ENCODE measurements at places on chromosomes 5 and 9. TPM values are rescaled to one million over a fixed set of nuclear protein-coding genes. Genes with fewer than 3 reads are reported as not detected.

Gene LHX3
- not detected for polyA plus RNA-seq

Gene DMRT1
- not detected for polyA plus RNA-seq

Gene ARHGEF28
- 3.5 TPM for polyA plus RNA-seq

Gene GPR150
- polyA plus RNA-seq = 1.0 TPM

Gene TMOD1
- polyA plus RNA-seq = 3.5 TPM

Gene TMEM174
- not detected for polyA plus RNA-seq

Gene INIP
- polyA plus RNA-seq = 19.3 TPM

Gene PCDHGA6
- not detected for polyA plus RNA-seq

DNA sequence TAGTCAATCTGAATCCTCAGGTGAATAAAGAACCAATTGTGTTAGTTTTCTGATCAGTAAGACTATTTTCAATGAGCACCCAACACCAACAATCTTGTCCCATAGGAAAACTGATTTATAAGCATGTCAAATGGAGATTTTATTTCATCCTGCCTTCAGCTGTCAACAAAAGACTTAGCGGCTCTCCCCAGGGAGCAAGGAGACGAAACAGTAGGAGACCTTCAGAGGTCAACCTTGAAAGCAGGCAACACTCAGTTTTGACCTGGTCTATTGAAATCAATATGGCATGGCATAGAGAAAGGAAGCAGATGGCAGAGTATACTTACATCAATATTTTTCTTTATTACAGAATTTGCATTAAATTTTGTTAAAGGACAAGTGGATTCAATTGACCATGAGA, 34.1 kb downstream of the ZNF622 start:
- no peak for DNase-seq

DNA sequence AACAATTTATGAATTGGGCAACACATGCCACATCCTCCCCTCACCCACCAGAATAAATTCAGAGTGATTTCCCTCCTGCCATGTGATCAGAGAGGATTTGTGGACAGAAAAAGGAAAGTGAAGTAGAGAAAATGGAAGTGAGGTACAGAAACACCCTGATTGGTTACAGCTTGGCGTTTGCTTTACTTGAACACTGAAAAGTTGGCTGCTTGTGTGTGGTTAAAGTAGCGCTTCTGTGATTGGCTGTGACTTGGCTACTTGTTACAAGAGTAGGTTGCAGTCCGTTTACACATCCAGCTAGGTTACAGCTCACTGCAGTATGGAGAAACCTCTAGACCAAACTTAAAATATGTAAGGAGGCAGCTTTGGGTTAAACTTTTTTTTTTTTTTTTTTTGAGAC, 205.2 kb upstream of the ZNF608 start:
- DNase-seq = no peak

DNA sequence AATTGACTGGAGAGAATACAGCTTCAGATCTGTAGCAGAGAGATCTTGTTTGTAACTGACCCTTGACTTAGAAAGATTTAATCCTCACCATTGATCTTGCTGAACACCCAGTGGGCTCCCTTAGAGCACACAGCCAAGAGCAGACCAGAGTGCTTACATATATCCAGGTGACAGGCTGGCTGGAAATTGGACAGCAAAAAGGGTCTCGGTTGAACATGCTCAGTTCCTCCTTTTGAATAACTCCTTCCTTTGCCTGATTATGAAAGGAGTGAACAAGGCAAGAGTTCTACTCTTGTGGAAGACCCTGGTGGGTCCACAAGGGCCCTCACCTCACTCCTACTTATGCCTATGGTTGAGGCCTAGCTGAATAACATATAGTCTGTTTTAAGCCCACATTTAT, 134.2 kb upstream of the LHFPL2 start:
- DNase-seq = no peak

GRCh38 chr5:91976451-91976850, 593.3 kb upstream of the ARRDC3 start:
- DNase-seq = no peak

GRCh38 chr5:6396043-6396442, 17.7 kb upstream of the MED10 start:
- DNase-seq = no peak

DNA sequence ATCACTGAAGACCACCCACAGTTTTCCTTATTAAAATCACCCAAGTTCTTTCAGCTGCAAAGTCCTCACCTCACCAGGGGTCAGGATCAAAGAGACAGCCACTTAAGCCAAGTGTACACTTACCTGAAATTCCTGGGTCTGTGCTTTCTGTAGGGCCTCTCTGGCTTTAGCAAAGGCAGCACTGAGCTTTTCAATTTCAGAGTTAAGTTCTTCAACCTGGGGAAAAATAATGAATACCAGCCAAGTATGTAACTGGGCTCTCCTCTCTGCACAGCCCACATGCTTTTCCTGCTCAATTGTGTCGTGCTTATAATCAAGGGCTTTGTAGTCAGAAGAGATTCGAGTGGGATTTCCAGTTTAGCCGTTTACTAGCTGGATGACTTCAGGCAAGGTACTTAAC, 55.1 kb downstream of the CDK5RAP2 start:
- no peak for DNase-seq

DNA sequence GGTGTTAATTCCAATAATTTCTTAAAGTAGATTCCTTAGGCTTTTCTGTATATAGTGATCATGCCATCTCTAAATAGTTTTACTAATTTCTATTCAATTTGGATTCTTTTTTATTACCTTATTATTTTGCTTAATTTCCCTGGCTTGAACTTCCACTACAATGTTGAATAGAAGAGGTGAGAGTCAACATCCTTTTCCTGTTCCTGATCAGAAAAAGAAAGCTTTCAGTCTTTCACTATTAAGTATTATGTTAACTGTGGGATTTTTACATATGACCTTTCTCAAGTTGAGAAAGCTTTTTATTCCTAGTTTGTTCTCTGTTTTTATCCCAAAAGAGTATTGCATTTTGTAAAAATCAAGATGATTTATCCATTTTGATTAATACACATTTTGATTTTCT, 574.5 kb upstream of the TLE4 start:
- DNase-seq = no peak

DNA sequence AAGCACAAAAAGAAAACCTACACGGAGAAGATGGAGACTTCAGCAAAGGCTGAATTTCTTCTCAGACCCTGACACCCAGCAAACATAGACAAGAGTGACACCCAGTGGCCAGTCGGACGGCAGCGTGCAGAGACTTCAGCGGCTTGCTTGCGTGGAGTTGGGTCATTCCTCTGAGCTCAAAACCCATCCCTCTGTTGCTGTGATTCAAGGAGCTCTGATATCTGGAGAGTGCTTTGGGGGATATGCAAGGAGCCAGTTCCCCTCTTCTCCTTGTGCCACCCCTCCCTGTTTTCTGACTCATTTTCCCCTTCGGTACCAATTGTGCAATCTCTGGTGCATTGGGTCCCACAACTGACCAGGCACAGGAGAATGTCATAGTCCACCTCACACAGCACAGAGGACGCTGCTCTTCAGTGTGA, 27.5 kb downstream of the SH3TC2 start:
- DNase-seq = peak; percentile 83

- DNase-seq = no peak
Measured at GRCh38 chr5:57687596-57687995, 205.0 kb upstream of the ACTBL2 start.

- DNase-seq = no peak
Measured at GRCh38 chr5:176740702-176741496, 69.5 kb upstream of the UNC5A start.

GRCh38 chr9:1515557-1515956, 465.4 kb downstream of the DMRT2 start:
- DNase-seq = no peak

DNA sequence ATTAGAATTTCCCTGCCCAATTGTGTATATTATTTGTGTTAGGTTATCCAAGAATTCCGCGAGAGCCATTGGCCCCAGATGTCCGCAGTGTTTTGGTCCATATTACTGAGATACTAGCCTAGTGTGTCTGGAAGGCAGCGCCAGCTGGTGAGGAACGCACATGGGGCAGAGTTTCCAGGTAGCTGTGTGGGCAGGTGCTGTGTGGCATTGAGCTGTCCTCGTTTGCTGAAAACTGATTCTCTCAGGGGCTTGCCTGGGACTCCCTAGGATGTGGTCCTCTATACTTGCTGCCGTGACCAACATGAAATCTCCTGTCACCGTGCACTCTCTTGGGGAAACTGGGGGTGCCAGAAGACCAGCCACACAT, 288.7 kb downstream of the FANCC start:
- DNase-seq = no peak

DNA sequence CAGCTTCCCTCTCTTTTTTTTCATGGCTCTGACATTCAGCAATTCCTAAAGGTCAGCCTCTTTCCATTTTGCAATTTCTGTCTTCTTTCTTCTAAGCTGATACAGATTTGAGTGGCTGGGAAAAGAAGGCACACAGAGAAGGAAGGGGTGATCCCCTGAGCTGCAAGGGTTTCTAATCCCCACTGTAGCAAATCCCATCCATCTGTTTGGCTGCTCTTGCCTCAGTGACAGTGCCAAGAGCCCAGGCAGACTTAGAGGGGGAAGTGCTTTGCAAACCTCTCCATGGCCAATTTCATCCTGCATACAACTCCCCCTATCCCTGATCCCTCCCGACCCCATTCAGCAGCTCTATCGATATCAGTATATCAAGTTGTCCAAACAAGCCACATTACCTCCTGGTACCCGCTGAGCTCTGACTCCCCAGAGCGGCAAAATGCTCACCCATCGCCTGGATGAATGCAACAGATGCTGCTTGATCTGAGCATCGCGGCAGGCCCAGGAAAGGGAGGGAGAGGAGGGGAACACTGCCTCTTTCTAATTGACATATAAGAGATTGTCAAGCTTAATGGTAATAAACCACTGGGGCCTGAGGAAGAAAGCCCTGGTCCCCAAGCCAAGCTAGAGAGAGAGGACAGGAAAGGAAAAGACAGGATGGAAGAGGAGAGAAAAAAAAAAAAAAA, 268.9 kb downstream of the ASTN2 start:
- DNase-seq = no peak

DNA sequence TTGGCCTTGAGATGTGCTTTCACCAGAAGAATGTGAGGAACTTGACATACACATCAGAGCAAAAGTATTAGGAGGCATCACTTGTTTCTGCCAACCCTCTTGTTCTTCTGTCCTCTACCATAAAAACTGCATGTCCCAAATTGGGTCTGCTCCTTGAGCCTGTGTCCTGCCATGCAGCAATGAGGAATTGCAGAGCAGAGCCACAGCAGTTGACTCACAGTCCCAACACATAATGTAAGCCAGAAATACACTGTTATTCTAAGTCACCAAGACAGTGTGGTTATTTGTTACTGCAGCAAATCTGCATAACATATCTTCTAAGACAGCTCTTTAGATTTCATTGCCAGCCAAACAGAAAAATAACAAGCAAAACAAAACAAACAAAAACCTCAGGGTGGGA, 598.2 kb downstream of the PRELID2 start:
- DNase-seq = no peak

- DNase-seq = no peak
Measured at GRCh38 chr5:144712090-144712489, 541.4 kb downstream of the KCTD16 start.

- peak; percentile 62 for DNase-seq
Measured at GRCh38 chr9:137545123-137545522, 5.1 kb downstream of the PNPLA7 start.

- DNase-seq = no peak
Measured at GRCh38 chr5:167351316-167351715, 940.1 kb upstream of the WWC1 start.

DNA sequence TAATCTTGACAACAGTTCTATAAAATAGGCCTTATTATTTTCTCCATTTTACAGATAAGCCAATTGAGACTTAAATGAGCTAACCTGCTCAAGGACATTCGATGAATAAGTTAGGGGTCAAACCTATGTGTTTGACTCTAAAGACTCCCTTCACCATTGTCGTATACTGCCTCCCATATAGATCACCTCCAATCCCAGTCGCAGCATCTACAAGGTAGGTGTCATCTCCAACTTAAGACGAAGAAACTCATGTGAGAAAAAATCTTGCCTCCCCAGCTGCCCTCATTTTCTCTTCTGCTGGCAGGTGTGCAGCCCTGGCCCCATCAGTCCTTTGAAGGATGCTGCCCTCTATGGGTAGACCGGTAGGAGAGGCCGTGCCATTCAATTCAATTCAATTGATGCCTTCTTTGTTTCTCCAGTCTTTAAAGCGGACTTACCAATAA, 75.2 kb upstream of the SMARCA2 start:
- DNase-seq = peak; percentile 68

GRCh38 chr5:78514427-78515330, 133.9 kb downstream of the LHFPL2 start:
- DNase-seq = no peak

DNA sequence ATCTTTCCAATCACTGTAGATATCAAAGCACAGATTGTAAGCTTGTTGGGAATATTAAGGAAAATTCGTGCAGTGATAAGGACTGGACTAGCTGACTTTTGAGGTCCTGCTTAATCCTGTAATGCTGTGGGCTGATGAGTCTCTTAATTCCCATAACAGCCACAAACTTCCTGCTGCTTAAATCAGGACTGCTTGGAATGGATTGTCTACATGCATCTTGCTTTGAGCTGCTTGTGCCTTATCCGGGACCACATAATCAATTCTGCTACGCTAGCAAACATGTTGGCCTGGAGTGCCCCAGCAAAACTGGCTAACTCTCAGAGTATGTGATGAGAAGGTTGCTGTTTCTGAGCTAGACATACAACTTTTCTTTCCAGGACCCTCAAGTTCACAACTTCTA, 79.6 kb downstream of the SNCAIP start:
- no peak for DNase-seq

DNA sequence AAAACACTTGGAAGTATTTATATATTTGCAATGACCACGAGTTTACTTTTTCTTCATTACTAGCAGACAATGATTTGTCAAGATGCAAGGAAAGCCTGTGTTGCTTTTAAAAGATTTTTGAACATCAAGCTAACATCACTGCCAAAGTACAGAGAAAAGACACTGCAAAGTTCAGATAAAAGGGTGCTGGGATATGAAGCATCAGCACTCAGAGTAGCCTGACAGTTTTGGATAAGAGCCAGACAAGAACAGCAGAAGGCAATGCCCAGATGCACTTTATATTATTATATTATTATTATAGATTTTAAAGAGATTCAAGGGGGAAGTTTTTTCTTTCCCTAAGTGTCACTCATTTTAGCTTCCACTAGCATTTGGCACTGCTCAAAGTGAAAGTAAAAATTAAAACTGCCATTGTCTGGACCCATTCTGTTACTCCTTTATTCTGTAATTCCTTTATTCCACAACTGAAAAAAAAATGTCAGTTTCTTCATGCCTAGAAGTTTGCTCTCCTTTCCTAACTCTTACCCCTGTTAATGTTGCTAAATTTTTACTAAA, 240.6 kb downstream of the EFNA5 start:
- DNase-seq = no peak

- no peak for DNase-seq
Measured at GRCh38 chr9:24587883-24588282, 42.2 kb upstream of the IZUMO3 start.

Measured in hepatocyte (in vitro differentiated cells).